HS-5 (cell line): ENCODE measurements at places on chromosomes 11 and 22.

GRCh38 chr22:28031383-28031922 lies 112.4 kb upstream of the PITPNB start:
- DNase-seq: no peak

DNA sequence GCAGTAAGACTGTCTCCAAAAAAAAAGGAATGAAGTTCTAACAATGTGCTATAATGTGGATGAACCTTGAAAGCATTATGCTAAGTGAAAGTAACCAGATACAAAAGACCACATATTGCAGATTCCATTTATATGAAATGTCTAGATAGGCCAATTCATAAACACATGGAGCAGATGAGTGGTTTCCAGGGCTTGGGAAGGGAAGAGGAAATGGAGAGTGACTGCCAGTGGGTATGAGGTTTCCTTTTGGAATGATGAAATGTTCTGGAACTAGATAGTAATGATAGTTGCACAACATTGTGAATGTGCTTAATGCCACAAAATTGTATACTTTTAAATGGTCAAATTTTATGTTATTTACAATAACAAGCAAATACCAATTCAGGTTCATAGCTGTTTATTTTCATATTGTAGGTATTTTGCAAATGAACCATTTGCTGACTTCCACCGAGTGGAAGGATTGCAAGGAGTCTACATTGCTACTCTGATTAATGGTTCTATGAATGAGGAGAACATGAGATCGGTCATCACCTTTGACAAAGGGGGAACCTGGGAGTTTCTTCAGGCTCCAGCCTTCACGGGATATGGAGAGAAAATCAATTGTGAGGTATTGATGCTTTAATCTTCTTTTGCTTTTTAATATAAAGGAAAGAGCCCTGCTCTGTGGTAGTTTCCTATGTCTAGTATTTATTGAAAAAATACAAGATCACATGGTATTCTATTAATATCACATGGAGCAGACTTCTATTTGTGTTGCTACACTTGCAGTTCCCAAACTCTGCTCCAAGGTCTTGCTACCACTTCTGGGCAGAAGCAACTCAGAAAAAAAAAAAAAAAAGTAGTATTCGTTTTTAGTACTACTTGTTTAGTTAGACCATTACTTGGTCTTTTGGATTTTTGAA lies 67.7 kb upstream of the SORL1-AS1 start:
- DNase-seq: peak; percentile 68

DNA sequence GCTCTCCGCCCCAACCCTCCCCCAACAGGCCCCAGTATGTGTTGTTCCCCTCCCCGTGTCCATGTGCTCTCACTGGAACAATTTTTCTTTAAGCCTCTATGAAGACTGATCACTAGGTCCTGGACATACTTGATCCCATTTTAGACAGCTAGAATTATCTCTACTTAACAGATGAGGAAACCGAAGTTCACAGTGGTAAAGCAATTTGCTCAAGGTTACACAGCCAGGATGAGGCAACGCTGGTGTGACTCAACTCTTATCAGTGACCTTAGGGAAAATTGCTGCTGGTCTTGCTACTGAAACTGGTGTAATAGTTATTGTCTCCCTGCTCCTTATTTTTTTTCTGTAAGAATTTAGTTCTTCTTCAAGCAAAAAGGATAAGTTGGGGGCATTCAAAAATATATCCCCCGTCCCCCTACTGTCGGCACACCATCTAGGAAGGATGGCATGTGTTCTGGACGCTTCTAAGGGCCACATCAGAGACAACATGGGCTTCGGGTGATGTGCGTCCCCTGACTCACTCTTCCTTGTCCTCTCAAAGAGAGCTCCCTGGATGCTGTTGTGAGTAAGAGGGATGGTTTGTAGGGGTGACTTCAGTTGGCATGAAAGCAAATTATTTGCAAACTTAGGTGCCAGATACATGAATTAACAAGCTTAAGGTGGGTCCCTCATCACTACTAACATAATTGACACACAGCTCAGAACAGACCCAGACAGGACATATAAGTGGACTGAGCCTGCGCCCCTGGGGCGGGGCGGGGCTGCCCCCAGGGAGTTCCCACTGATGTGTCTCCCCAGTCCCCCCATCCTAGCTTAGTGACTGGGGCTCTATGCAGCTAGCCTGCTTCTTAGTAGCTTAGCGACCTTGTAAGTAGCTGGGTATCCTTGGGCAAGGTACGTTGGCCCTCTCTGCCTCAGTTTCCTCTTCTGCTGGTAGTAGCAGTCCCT lies 23.6 kb upstream of the ALX4 start:
- no peak for DNase-seq

GRCh38 chr11:61042537-61042936 lies 59.8 kb upstream of the CD5 start:
- no peak for DNase-seq

DNA sequence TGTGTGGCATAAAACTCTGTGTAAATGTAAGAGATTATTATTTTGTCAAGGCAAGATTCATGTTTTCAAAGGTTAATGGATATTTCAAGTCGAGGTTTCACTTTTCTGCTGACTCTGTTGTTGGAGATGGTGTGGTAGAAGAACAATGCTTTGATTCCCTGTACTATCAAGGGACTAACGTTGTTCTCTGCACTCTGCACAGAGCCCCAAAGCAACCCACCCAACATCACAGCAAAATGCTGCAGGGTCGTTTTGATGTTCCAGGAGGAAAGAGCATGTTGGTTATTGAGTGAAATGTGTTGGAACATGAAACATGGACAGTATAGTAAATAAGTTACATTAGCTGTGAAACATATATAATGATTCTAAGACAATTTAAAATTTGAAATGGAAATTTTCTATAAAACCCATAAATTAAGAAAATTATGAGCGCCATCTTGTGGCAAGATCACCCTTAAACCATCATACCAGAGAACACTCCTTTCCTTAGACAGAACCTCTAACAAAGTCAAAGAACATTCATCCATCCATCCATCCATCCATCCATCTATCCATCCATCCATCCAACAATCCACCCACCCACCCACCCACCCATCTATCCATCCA lies 164.4 kb upstream of the ZBED5 start:
- no peak for DNase-seq

DNA sequence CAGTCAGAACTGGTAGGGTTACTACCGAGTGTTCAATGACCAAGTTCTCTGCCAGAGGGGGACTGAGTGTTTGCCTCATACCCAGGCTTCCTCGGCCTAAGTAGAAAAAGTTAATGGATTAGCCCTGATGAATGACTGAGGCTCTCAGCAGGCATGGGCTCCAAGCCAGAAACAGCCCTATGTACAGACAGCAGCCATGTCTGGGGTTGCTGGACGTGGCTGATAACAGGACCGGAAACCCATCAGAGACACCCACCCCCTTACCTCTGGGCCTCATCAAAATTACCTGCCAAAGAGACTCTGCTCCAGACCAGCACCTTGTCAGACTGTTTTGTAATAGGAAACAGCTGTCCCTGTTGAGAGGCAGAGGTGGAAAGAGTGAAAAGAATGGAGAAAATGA lies 351.4 kb downstream of the ETS1 start:
- DNase-seq: no peak

DNA sequence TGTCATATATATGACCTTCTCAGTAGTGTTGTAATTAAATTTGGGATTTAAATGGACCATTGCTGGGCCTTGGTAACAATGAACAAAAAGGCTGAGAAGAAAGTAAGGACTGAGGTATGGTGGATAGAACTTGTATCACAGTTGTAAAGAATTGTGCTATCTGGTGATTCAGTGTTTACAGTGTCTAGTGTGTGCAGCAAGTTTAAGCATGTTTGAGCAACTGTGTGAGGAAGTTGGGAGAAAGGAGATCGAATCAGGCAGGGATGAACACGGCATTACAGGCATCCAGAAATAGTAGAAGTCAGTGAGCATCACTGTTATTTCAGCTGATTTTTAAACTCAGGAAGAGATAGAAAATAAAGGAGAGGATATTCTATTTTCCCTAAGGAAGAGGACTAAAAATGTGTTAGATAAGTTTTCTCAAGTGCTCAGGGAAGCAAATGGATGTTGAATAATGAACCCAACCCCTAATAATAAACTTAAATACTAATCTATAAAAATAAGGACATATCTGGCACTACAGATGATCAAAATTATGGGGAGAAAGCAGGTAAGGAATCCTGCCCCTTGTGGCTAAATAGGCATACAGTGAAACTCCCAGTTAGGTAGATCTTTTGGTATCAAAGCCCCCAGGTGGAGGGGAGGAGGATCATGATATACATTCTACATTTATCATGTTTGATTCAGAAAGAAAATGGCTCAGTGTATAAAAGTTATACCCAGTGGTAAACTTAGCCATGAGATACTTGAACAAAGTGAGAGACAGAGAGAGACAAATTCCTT lies 361.0 kb upstream of the ANO3 start:
- no peak for DNase-seq

GRCh38 chr22:20607157-20607907 lies 99.9 kb downstream of the MED15 start:
- no peak for DNase-seq

DNA sequence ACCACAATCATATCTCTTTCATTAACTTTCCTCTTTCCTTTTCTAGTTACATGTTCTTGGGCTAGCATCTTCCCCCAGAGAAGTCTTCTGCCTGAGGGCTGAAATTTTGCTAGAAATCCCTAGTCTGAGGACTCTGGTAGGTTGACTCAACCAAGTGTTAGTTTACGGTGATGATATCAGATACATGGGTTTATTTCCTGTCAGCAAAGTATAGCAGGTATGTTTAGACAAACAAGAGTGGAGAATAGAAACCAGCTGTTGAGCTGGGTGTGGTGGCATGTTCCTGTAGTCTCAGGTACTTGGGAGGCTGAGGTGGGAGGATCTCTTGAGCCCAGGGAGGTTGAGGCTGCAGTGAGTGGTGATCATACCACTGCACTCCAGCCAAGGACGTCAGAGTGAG lies 11.2 kb downstream of the FOLR1 start:
- no peak for DNase-seq

DNA sequence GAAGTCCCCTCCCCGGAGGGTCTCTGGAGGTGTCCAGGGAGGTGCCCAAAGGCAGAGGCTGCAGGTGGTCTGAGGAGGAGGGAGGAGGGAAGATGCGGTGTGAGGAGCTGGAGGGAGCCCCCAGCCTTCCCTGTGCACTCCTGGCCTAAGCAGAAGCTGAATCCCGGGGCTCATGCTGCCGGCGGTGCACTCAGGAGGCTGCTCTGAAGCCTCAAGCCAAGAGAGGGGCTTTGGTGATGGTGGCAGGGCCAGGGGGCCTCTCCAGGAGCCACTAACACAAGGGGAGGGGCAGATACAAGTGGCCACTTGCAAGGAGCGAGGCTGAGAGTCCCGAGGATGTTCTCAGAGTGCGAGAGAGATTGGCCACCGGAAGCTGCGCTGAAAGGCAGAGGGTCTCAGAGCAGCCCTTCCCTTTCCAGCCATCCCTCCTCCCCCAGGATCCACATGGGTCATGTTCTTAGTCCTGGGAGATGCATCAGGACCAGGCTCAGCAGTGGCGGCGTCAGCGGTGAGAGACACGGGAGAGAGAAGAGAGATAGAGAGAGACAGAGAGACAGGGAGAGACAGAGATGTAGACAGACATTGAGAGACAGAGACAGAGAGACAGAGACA lies 774 bp upstream of the MRGPRG start:
- no peak for DNase-seq

GRCh38 chr11:11265994-11266606 lies 87.0 kb downstream of the CSNK2A3 start:
- DNase-seq: no peak

DNA sequence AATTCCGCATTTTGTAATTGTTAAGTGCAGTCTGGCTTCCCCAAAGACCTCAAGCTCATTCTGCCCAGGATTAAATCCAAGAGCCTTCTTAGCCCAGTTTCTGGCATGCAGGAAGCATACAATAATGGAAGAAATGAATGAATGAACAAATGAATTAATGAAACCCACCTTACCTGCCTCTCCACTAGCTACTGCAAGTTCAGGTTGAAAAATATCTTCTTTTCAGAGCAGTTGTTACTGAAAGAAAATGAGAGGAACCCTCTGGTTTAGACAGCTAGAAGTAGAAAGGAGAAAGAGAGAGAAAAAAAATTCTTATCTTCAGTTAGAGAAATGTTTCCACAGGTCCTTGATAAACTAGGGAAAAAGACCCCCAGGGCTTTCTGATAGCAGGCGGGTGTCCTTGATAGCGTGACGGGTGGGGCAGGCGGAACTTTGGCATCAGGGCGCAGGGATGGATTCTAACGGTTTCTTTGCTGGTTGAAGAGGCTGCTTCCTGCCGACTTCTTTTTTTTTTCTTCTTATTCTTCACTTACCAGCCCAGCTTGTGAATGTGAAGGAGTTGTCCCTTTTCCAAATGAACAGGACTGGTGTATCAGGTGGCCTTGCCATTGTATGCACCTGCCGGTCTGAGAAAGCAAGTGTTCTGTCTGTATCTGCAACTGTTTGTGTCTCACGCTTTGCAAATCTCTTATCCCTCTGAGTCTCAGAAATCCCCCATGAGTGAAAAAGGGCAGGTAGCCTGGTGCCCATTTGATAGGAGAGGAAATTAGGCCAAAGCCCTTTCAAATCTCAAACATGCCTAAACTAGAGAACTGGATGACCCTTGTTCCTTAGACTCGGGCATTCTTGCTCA lies 10.0 kb downstream of the LMO2 start:
- DNase-seq: no peak

- DNase-seq: no peak
These were observed 17.7 kb upstream of the PRDM10 start for GRCh38 chr11:130020323-130020722.

DNA sequence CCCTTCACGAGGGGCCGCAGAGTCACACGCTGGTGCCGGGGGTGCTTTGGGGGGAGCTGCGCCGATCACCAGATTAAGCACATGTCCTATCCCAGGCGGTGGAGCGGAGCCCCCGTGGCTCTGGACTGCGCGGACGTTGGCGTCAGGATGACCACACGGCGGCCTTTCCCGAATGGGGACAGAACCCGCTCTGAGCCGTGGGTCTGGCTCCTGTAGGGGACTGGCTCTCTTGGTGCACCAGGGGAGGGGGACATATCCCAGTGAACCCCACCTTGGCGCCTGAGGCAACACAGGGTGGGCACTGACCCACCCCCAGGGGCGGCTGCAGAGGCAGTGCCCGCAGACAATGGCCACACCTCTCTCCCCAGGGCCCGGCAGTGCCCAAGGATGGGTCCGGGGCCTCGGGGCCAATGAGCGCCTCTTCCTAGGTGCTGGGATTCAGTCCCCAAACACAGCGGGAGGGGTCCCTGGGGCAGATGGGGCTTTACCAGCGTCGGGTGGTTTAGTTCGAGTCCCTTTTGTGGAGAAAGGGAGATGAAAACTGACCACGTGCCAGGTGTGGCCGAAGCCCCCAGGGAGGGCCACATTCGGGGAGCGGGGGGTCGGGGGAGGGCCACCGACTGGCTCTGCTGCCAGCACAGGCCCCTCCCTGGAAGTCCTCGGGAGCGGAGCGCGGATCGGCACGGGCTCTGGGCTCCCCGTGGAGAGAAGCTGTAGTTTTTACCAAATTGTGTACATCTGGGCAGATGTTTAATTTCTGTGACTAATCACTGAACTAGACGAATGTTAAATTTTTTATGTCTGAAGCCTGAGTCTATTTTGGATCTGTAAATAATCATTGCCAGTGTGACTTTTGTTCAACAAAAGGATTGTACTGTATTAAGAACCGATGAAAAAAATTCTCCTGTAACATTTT lies 58.9 kb downstream of the GRAMD4 start:
- DNase-seq: no peak

GRCh38 chr22:47196881-47197772 lies 434.7 kb downstream of the TBC1D22A start:
- DNase-seq: no peak
